ENCODE measurements at places on chromosomes 7 and 10. TPM values are rescaled to one million over a fixed set of nuclear protein-coding genes. Genes with fewer than 3 reads are reported as not detected.

The BTBD16 gene
- not detected for polyA plus RNA-seq

GRCh38 chr7:96246919-96247318, 75.0 kb downstream of the SLC25A13 start:
- H3K27me3 ChIP-seq, result no peaks in the 10 kb centered on the region
- no peak overlapping the region for H3K4me3 ChIP-seq
- H3K4me1 ChIP-seq, result no peaks in the 10 kb centered on the region
- no peak overlapping the region for H3K27ac ChIP-seq

- no peaks in the 10 kb centered on the region for H3K36me3 ChIP-seq
- no peaks in the 10 kb centered on the region for H3K4me1 ChIP-seq
- H3K27ac ChIP-seq, result no peak overlapping the region
- H3K27me3 ChIP-seq, result no peaks in the 10 kb centered on the region
- no peak overlapping the region for H3K4me3 ChIP-seq
Observed at GRCh38 chr7:134809616-134810015, 30.2 kb downstream of the CALD1 start.

DNA sequence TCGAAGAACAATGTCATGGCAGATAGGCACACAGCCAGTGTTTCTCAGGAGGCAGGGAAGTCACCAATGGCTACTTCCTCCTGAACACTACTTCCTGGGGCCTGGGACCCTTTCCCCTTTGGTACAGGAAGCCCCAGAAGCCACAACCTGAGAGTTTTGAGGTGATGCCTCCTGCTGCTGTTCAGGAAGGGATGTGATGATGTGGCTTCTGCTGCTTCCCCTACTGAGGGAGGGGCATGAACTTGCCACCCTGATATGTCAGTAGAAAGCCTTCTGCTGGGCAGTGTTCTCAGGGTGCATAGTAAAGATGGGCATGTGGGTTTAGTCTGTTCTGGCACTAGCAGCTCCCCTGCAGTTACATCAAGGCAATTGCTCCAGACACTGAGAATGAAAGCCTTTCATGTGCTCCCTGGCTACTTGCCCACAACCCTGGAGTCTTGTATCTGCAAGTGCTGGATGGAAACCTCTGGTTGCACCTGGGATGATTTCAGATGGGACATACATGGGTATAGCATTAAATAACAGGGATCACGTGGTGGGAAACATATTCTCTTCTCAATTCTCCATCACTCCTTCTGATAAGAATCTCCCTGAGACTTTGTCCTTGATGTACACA, 69.3 kb downstream of the ADRA2A start:
- no peak for DNase-seq
- H3K4me1 ChIP-seq, result peaks cover 6% of the 10 kb centered on the region
- H3K4me3 ChIP-seq, result no peak overlapping the region
- H3K36me3 ChIP-seq, result no peaks in the 10 kb centered on the region
- no peak overlapping the region for H3K27ac ChIP-seq

The GOLGA7B gene
- polyA plus RNA-seq, result 0.62 TPM

The ANXA11 gene
- polyA plus RNA-seq, result 292 TPM

GRCh38 chr10:78576276-78576675, 492.5 kb upstream of the ZMIZ1 start:
- no peak for DNase-seq
- no peaks in the 10 kb centered on the region for H3K27me3 ChIP-seq
- H3K4me1 ChIP-seq, result no peaks in the 10 kb centered on the region

The ZNF511 gene
- 90.8 TPM for polyA plus RNA-seq

The ARL3 gene
- 5.7 TPM for polyA plus RNA-seq

Measured in CD8-positive, alpha-beta memory T cell (primary cell).